ENCODE measurements at places on chromosomes 1 and 21.

DNA sequence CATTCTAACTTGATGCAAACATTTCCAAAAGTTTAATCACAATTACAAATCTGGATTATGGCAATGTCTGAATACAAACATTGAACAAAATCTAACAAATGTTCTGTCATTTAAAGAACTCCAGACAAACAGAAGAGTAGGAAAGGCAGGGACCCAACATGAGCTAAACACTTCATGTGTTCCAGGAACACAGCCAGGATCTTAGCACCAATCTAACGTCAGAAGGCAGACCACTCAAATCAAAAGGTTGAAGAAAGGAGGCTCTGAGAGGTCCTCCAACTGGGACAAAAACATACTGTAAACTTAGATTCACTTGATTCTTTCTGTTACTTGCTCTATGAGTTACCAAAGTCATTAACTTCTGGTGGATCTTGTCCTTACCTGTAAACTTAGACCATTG, 374.0 kb downstream of the NEGR1 start:
- no peak for DNase-seq
- no peaks in the 10 kb centered on the region for H3K4me1 ChIP-seq
- H3K27me3 ChIP-seq: no peaks in the 10 kb centered on the region

GRCh38 chr1:205545001-205545919, 40.8 kb downstream of the CDK18 start:
- no peak overlapping the region for H3K4me3 ChIP-seq
- no peak overlapping the region for H3K27ac ChIP-seq
- peaks cover 27% of the 10 kb centered on the region for H3K27me3 ChIP-seq
- H3K36me3 ChIP-seq: no peaks in the 10 kb centered on the region

- H3K36me3 ChIP-seq: no peaks in the 10 kb centered on the region
- no peak overlapping the region for H3K4me3 ChIP-seq
- no peaks in the 10 kb centered on the region for H3K4me1 ChIP-seq
Observed at GRCh38 chr1:93814059-93814794, 64.8 kb downstream of the DNTTIP2 start.

DNA sequence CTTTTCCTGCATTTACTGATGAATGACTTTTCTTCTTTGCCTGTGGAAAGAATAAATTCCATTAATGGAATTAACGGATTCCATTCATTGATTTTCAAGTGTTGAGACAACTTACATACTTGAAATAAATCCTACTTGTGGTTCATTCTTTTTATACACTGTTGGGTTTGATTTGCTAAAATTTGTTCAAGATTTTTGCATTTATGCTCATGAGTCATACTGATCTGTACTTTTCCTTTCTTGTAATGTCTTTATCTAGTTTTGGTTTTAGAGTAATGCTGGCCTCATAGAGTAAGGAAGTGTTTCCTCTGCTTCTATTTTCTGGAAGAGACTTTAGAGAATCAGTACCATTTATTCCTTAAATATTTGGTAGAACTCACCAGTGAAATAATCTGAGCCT, 14.4 kb downstream of the UROD start:
- no peaks in the 10 kb centered on the region for H3K4me1 ChIP-seq
- no peak overlapping the region for H3K27ac ChIP-seq
- H3K27me3 ChIP-seq: no peaks in the 10 kb centered on the region
- H3K36me3 ChIP-seq: no peaks in the 10 kb centered on the region

GRCh38 chr1:30452925-30453324, 270.5 kb downstream of the MATN1 start:
- no peak overlapping the region for H3K4me3 ChIP-seq
- H3K27ac ChIP-seq: no peak overlapping the region
- no peaks in the 10 kb centered on the region for H3K36me3 ChIP-seq

- DNase-seq: no peak
- no peaks in the 10 kb centered on the region for H3K36me3 ChIP-seq
- H3K27me3 ChIP-seq: peaks cover 79% of the 10 kb centered on the region
- no peaks in the 10 kb centered on the region for H3K4me1 ChIP-seq
Observed at GRCh38 chr1:3013371-3014049, 7.8 kb upstream of the ACTRT2 start.

GRCh38 chr1:54575605-54576290, 27.7 kb downstream of the ACOT11 start:
- H3K36me3 ChIP-seq: no peaks in the 10 kb centered on the region
- no peak overlapping the region for H3K4me3 ChIP-seq
- no peak overlapping the region for H3K27ac ChIP-seq

- H3K4me1 ChIP-seq: peaks cover 22% of the 10 kb centered on the region
- no peaks in the 10 kb centered on the region for H3K27me3 ChIP-seq
- DNase-seq: peak; percentile 57
Observed at GRCh38 chr1:164602480-164603093, 43.6 kb downstream of the PBX1 start.

- no peak overlapping the region for H3K4me3 ChIP-seq
- H3K27me3 ChIP-seq: no peaks in the 10 kb centered on the region
- H3K36me3 ChIP-seq: no peaks in the 10 kb centered on the region
- DNase-seq: no peak
Observed at GRCh38 chr1:58982259-58982998, 198.6 kb upstream of the JUN start.

GRCh38 chr21:19031953-19032352, 628.4 kb upstream of the TMPRSS15 start:
- H3K36me3 ChIP-seq: no peaks in the 10 kb centered on the region
- DNase-seq: no peak
- H3K4me3 ChIP-seq: no peak overlapping the region
- no peak overlapping the region for H3K27ac ChIP-seq

DNA sequence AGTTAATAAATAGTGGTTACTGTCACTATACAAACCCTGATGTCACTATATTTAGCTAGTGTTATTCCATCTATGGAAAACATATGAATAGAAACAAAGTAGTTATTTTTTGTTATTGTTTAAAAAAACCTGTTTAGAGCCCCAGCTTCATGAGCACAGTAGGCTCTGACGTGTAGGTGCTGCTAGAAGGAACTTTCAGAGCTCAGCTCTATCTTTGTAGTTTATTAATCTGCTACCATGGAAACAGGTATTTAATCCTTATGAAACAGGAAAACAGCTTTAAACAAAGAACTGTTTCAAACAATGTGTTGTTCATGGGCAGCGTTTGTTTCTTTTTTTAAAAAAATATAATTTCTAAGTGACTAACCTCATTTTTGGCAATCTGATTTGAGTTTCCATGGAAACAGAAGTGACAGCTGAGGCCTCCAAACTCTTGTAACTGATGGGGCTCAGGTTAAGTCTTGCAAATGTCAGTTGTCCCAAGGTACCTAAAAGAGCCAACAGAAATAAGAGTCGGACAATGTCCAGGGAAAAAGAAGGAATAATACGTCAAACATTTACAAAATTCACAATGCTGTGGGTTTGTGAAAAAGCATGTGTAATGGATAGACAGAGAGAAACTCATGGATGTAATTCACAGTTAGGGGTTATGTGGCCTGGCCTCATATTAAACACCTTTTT, 162.0 kb upstream of the C21orf91 start:
- H3K4me1 ChIP-seq: no peaks in the 10 kb centered on the region
- DNase-seq: no peak
- H3K4me3 ChIP-seq: no peak overlapping the region
- H3K36me3 ChIP-seq: no peaks in the 10 kb centered on the region

- peak overlapping the region; percentile 71 for H3K27ac ChIP-seq
- H3K36me3 ChIP-seq: no peaks in the 10 kb centered on the region
- H3K4me3 ChIP-seq: peak overlapping the region; percentile 11
- peak; percentile 94 for DNase-seq
Observed at GRCh38 chr1:160539990-160540858, 17.2 kb upstream of the SLAMF6 start.

DNA sequence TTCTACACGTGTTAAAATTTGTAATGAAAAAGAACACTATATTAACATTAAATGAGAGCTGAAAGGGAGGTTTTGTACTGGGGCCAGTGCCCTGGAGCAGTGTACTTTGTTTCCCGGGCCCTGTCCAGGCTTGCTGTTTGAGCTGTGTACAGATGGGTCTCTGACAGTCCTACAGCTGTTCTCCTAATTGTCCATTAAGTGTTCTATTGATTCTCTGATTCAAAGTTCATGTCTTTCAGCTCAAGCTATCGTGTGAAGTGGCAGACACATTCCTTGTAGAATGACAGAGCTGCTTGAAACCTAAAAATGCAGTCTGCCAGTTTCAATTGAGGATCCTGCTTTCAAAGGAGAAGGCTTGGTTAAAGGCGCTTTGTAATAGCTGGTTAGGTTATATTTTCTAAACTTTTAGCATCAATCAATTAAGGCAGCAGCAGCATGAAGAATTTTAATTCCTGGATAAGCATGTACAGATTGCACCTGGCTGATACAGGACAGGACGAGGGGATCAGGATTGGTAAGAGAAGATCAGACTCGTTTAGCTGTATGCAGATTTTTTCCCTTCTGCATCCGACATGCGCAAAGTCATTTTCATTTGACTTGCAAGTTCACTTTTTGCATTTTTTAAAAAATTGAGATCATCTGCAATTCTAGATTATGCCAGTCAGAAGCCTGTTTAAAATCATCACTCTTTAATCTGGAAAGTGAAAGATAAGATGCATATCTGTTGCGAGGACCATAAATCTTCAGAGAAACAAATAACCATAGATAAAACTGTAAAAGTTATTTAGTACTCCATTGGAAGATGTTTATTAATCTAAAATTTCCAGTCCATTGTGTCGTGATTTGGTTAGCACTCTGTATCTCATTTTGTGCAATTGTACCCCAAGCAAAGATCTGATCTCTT, 98.5 kb downstream of the ATG4C start:
- DNase-seq: no peak
- no peak overlapping the region for H3K27ac ChIP-seq
- H3K27me3 ChIP-seq: no peaks in the 10 kb centered on the region
- no peak overlapping the region for H3K4me3 ChIP-seq

- peaks cover 16% of the 10 kb centered on the region for H3K4me1 ChIP-seq
- H3K36me3 ChIP-seq: no peaks in the 10 kb centered on the region
- peak; percentile 87 for DNase-seq
- H3K4me3 ChIP-seq: no peak within 1 kb of the TSS
Observed at GRCh38 chr1:78619803-78620579, at the start of gene IFI44L. Gene IFI44L, plus strand, starts transcription at chr1:78620448. Its CDS starts 7,468 bp downstream, at chr1:78627916.

GRCh38 chr1:214292322-214292721, 11.4 kb downstream of the SMYD2 start:
- H3K27ac ChIP-seq: no peak overlapping the region
- no peak for DNase-seq
- no peaks in the 10 kb centered on the region for H3K36me3 ChIP-seq
- H3K4me1 ChIP-seq: peaks cover 18% of the 10 kb centered on the region

GRCh38 chr1:185393815-185394214, 76.8 kb upstream of the IVNS1ABP start:
- H3K36me3 ChIP-seq: no peaks in the 10 kb centered on the region
- no peak for DNase-seq
- H3K4me1 ChIP-seq: 0 out of 2 replicates have a peak, but pooled peaks cover 4% of the 10 kb centered on the region
- no peak overlapping the region for H3K27ac ChIP-seq
- no peak overlapping the region for H3K4me3 ChIP-seq
- H3K27me3 ChIP-seq: no peaks in the 10 kb centered on the region

GRCh38 chr21:28419811-28420210, 572.9 kb downstream of the LTN1 start:
- no peak for DNase-seq
- no peaks in the 10 kb centered on the region for H3K27me3 ChIP-seq
- H3K27ac ChIP-seq: no peak overlapping the region
- no peak overlapping the region for H3K4me3 ChIP-seq

GRCh38 chr1:237386362-237387143, 344.6 kb downstream of the RYR2 start:
- no peak overlapping the region for H3K27ac ChIP-seq
- peak; percentile 29 for DNase-seq
- H3K27me3 ChIP-seq: no peaks in the 10 kb centered on the region

DNA sequence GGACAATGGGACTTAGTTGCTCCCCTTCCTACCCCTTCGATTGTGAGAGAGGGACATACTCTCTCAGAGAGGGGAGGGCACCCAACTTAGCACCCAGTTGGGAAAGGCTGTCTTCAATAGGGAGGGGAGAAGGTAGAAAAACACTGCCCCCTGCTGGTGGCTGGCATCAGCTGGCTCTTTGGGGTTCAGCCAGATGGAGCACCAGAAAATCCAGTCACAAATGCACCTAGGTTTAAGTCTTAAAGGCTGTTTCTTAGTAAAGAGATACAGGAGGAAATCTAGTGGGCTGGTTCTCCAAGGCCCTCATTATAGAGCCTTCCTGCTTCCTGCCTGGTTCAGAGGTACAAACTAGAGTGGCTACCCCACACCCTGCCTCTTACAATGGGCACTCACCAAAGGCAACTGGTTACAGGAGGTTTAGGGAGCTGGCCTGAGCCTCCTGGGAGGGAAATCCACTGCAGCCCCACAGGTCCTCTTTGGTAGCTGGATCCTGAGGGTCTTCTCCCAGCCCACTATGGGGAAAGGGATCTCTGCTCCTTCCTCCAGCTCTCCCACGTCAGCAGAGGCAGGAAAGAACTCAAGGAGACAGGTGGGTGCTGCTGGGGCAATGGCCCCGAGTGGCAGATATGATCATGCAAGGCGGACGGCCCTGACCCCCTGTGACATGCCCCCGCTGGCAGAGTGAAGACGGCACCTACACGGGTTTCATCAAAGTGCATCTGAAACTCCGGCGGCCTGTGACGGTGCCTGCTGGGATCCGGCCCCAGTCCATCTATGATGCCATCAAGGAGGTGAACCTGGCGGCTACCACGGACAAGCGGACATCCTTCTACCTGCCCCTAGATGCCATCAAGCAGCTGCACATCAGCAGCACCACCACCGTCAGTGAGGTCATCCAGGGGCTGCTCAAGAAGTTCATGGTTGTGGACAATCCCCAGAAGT, 28.3 kb downstream of the EIF2D start:
- H3K27ac ChIP-seq: no peak overlapping the region
- peaks cover 58% of the 10 kb centered on the region for H3K36me3 ChIP-seq
- no peak overlapping the region for H3K4me3 ChIP-seq
- no peaks in the 10 kb centered on the region for H3K27me3 ChIP-seq
- H3K4me1 ChIP-seq: peaks cover 14% of the 10 kb centered on the region
- peak; percentile 71 for DNase-seq

DNA sequence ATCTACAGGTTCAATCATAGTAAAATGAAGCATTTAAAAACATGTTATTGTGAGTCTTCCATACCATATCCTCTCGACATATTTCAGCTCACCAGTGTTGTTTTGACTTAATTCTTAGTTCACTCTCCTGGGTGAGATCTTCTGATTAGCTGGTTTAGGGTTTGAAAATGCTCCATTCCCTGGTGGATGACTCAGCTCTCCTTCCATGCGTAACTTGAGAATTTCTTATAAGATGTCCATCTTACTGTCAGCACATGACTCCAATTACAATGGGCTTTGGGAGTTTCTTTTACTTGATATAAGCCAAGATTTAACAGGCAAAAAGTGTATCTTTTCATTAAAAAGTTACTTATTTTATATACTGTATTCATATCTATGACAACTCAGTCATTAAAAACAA, 476.5 kb downstream of the BRINP3 start:
- DNase-seq: no peak
- H3K4me1 ChIP-seq: no peaks in the 10 kb centered on the region
- no peak overlapping the region for H3K27ac ChIP-seq
- H3K36me3 ChIP-seq: no peaks in the 10 kb centered on the region
- H3K4me3 ChIP-seq: no peak overlapping the region
- no peaks in the 10 kb centered on the region for H3K27me3 ChIP-seq

DNA sequence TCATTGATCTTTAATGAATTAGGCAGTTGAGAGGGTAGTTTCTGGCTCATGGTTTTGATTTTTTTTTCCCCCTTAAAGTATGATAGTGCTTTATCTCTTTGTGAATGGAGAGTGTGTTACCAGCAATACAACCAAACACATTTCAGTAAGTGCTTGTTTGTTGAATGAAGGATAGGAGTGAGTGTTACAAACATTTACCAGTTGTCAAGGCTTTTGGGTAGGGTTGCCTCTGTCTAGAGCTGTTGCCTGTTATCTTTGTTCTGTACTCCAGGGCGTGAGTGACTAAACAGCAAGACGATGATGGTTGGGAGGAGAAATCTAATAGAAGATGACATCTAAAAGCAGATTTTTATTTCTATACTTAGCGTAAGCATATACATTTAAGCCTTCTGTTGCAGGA, 21.5 kb downstream of the MAP3K7CL start:
- H3K36me3 ChIP-seq: no peaks in the 10 kb centered on the region
- no peak for DNase-seq
- no peaks in the 10 kb centered on the region for H3K4me1 ChIP-seq
- H3K27ac ChIP-seq: no peak overlapping the region
- no peak overlapping the region for H3K4me3 ChIP-seq
- no peaks in the 10 kb centered on the region for H3K27me3 ChIP-seq
